ENCODE measurements at places on chromosomes 1 and 21.

DNA sequence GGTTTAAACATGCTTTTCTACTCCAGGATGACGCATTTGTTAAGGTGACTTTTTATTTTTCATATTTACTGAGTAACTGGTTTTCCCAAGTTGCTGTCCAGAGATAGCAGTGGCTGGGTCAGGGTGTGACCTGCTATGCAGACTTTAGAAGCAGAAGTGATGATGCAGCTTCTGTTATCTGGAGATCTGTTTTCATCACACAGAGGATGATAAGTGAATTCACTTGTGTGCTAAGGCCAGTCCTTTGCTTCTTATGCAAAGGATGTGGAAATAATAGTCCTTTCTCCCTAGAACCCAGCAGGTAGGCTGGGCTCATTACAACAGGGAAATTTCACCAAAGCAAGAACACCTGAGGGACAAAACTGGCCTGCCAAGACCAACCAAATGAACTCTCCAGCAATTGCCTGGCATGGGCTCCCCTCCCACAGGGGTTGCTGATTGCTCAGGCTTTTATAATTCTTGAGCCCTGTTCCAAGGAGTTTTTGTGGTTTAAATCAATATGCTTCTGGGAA is 97.8 kb upstream of the LPGAT1 start:
- peaks cover 16% of the 10 kb centered on the region for H3K4me1 ChIP-seq
- H3K27me3 ChIP-seq = no peaks in the 10 kb centered on the region
- no peaks in the 10 kb centered on the region for H3K36me3 ChIP-seq
- H3K27ac ChIP-seq = no peak overlapping the region
- H3K4me3 ChIP-seq = no peak overlapping the region

DNA sequence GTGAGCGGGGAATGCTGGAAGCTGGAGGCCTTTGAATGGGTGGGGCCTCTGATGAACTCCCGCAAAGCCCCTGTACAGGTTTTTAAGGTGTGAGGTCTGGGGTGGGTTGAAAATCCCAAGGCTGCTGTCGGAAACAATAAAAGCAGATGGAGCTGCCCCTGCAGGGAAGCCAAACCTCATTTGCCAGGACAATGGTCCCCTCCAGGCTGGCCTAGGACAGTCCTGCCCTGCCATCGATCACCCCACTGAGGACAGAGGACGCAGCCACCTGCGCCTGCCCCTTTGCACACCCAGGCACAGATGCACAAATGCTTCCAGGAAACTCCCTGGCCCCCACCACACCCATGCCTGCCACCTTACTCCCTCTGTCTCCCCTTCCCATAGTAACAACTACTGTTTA is 4.4 kb downstream of the DRAXIN start:
- H3K27ac ChIP-seq = no peak overlapping the region
- H3K4me1 ChIP-seq = peaks cover 5% of the 10 kb centered on the region
- H3K27me3 ChIP-seq = peaks cover 4% of the 10 kb centered on the region

DNA sequence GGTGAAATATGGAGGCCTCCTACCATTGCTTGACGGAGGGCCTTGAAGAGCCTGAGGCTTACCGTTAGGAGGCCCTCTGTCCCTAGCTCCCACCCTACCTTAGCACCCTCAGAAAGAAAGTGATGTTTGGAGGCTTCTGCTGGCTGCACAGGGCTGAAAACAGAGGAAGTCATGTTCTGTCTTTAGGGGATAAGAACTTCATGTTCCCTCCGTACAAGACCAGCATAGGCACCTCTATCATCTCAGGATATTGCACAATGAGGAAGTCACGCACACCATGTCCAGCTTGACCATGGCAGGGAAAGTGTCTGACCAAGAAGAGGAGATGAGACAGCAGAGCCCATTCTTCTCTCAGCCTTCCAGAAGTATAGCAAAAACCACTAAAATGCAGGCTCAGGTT is 13.8 kb downstream of the ADORA3 start:
- no peak overlapping the region for H3K27ac ChIP-seq
- no peaks in the 10 kb centered on the region for H3K36me3 ChIP-seq
- no peaks in the 10 kb centered on the region for H3K27me3 ChIP-seq

DNA sequence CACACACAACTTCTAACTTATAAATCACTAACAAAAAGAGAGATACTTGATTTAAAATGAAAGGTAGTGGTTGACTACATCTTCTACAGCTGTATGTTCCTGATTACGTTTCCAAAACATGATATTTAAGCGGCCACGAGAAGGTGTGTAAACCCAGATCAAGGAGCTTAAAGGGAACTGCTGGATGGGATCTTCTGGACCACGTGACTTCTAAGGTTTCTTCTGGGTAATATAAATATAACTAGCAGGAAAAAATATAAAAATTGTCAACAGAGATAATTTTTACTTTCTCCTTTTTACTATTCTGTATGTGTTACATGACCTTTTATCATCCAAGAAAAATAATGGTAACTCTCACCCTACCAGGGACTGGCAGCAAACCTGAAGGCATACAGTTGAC is 66.2 kb downstream of the TTLL7 start:
- no peaks in the 10 kb centered on the region for H3K27me3 ChIP-seq
- no peaks in the 10 kb centered on the region for H3K36me3 ChIP-seq
- no peak overlapping the region for H3K27ac ChIP-seq
- DNase-seq = no peak

- no peak for DNase-seq
- H3K4me1 ChIP-seq = no peaks in the 10 kb centered on the region
- no peak overlapping the region for H3K27ac ChIP-seq
- no peak overlapping the region for H3K4me3 ChIP-seq
Measured at GRCh38 chr1:29803486-29803885, 567.2 kb downstream of the PTPRU start.

- H3K27ac ChIP-seq = no peak overlapping the region
- no peaks in the 10 kb centered on the region for H3K4me1 ChIP-seq
- H3K36me3 ChIP-seq = no peaks in the 10 kb centered on the region
- no peaks in the 10 kb centered on the region for H3K27me3 ChIP-seq
Measured at GRCh38 chr1:68745011-68745410, 248.1 kb upstream of the DEPDC1 start.

GRCh38 chr1:43270421-43271095 is 775 bp downstream of the TMEM125 start:
- H3K27me3 ChIP-seq = no peaks in the 10 kb centered on the region
- DNase-seq = peak; percentile 92
- H3K4me1 ChIP-seq = peaks cover 5% of the 10 kb centered on the region
- no peaks in the 10 kb centered on the region for H3K36me3 ChIP-seq

- DNase-seq = no peak
- no peak overlapping the region for H3K27ac ChIP-seq
- H3K4me3 ChIP-seq = no peak overlapping the region
- no peaks in the 10 kb centered on the region for H3K4me1 ChIP-seq
Measured at GRCh38 chr1:42927274-42927841, 31.3 kb downstream of the SLC2A1 start.

DNA sequence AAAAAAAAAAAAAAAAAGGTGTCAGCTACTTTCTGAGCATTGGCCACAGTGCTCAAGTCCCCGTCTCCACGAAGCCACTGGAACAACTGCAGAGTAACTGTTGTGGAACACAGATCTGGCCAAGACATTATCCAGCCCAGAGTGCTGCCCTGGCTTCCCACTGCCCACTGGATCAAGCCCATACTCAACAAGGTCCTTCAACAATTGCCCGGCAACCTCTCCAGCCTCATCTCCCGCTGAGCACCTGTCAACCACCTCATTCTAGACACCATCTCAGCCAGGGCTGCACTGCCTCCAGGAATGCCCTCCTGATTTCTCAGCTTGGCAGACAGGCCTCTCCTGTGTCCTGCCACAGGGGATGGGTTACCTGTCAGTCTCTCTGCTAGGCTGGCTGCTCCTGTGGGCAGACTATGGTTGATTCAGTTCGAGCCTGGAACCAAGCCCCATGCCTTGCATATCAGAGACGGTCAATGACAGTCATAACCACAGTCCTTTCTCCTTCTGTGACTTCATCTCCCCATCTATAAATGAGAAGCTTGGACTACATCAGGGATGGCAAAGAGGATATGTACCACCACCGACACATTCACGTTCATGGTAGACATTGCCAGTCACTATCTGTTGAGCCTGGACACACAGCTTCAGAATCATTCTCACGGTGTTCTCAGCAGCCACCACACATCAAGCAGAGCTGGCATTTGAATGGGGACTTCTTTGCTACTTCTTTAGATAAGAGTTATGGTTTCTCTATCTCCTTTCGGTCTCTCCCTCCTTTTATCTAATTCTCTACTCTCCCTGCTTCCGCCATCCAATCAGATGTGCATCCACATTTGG is 76.9 kb downstream of the MRPL37 start:
- DNase-seq = no peak
- H3K36me3 ChIP-seq = no peaks in the 10 kb centered on the region
- H3K27ac ChIP-seq = peak overlapping the region; percentile 89
- peaks cover 54% of the 10 kb centered on the region for H3K4me1 ChIP-seq

- no peak for DNase-seq
- no peaks in the 10 kb centered on the region for H3K27me3 ChIP-seq
Measured at GRCh38 chr1:38923607-38924006, 18.0 kb downstream of the RHBDL2 start.

GRCh38 chr1:63904826-63905225 is 131.0 kb downstream of the ROR1 start:
- no peaks in the 10 kb centered on the region for H3K27me3 ChIP-seq
- DNase-seq = no peak
- no peaks in the 10 kb centered on the region for H3K36me3 ChIP-seq
- no peak overlapping the region for H3K27ac ChIP-seq

DNA sequence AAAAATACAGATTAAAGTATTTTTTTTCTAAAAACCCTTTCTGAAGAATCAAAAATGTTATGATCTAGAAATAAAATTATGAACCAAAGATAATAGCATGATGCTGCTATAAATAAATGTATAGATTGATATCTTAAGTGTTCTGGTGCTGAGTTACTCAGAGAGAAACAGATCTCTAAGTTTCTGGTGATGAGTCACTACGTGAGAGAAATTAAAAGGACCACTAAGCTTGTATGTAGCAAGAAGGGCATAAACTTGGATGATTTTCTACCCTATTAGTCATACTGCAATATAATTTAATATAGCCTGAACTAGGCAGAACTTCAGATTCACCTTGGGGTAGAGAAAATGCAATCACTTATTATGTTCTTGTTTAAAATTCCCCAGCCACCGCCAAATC is 514.8 kb downstream of the AMY1C start:
- H3K27me3 ChIP-seq = no peaks in the 10 kb centered on the region
- no peak for DNase-seq
- no peaks in the 10 kb centered on the region for H3K36me3 ChIP-seq
- H3K4me1 ChIP-seq = no peaks in the 10 kb centered on the region
- H3K27ac ChIP-seq = no peak overlapping the region
- H3K4me3 ChIP-seq = no peak overlapping the region

GRCh38 chr1:12125422-12126355 is 41.1 kb upstream of the TNFRSF1B start:
- H3K4me3 ChIP-seq = no peak overlapping the region
- no peak for DNase-seq
- no peaks in the 10 kb centered on the region for H3K4me1 ChIP-seq
- no peak overlapping the region for H3K27ac ChIP-seq
- no peaks in the 10 kb centered on the region for H3K27me3 ChIP-seq

GRCh38 chr1:19250629-19251304 is 557 bp downstream of the EMC1 start:
- no peaks in the 10 kb centered on the region for H3K36me3 ChIP-seq
- H3K27ac ChIP-seq = peak overlapping the region; percentile 94
- H3K4me3 ChIP-seq = peak overlapping the region; percentile 96
- H3K27me3 ChIP-seq = no peaks in the 10 kb centered on the region

GRCh38 chr1:174160109-174160473 is 771 bp downstream of the RABGAP1L start:
- H3K36me3 ChIP-seq = no peaks in the 10 kb centered on the region
- H3K27ac ChIP-seq = peak overlapping the region; percentile 86
- peak overlapping the region; percentile 88 for H3K4me3 ChIP-seq
- H3K27me3 ChIP-seq = no peaks in the 10 kb centered on the region

All from pancreas (tissue), 10 donors.